HS-5 (cell line): ENCODE measurements at places on chromosomes 1 and 21.

- DNase-seq: no peak
These were observed 42.4 kb downstream of the OLFML3 start for GRCh38 chr1:114021665-114022099.

DNA sequence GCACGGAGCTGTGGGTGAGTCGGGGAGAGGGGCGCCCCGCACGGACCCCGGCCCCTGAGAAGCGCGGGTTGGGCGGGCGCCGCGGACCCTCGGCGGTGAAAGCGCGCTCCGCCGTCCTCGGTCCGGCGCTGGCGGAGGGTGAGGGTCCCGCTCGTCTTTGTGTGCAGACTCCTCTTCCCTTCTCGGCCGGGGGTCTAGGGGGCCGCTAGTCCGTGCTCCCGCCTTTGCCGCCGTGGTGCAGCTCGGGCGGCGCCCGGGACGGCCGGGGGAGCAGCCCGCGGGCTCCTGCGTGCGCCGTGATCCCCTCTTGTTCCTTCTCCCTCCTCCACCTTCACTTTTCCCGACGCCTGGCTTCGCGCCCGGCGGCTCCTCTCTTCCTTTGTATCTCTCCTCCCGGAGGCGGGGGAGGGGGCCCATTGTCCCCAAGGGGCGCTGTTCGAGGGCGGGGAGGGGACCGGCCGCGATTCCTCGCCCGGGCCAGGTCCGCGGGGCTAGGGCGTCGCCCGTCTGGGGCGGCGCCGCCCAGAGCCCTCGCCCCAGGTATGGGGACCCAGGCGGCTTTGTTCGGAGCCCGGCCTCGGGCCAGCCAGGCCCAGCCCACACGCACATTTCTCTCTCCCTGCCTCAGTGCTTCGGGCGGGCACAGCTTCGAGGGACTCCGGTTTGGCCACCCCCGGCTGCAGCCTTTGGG is 519 bp downstream of the FNBP1L start:
- no peak for DNase-seq

DNA sequence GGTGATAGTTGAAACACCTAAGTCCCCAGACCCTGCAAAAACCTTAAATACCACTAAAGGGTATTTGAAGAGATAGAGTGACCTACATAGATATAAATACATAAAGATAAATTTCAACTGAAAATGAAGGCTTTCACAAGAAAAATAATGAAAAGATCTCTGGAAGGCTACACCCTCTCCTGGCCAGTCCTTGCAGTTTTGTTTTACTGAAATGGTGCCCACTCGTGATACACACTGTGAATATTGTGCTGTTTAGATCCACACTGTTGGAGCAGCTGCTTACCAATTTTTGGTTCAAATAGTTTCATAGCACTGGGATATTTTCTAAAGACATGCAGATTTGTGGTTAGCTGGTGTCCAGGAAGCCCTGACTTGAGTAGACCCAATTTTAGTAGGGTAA is 31.5 kb upstream of the RNF187 start:
- no peak for DNase-seq

- no peak for DNase-seq
These were observed 8.0 kb downstream of the PDXK start for GRCh38 chr21:43726686-43727518.

DNA sequence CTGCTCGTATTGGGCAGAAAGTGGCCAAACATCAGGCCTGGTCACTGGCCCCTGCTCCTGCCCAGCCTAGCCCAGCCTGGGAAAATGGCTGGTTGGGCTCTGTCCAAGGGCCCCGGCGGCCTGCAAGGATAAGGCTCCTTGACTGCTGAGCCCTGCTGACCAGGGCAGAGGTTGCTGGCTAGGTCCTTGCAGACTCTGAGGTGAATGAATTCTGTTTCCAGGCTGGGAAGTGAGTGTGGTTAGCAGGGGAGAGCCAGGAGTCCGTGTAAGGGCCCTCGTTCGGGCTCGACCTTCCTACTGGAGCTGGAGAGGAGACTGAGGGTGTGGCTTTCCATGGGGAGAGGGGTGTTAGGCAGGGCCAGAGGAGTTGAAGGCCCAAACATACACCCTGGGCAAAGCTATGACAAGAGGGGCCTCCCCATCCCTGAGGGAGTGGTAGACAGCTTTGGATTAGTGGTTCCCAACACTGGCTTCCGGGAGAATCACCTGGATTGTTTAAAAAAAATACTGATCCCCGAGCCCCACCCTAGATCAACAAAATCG is 20.6 kb downstream of the CSF1 start:
- no peak for DNase-seq
